ENCODE measurements at places on chromosomes 4 and X.

GRCh38 chr4:2451821-2452785 is 16.8 kb upstream of the RNF4 start:
- DNase-seq = no peak

GRCh38 chr4:149549911-149550310 is 265.7 kb downstream of the IQCM start:
- DNase-seq = no peak

GRCh38 chr4:17811078-17811603 is 362 bp downstream of the NCAPG start:
- DNase-seq = no peak

DNA sequence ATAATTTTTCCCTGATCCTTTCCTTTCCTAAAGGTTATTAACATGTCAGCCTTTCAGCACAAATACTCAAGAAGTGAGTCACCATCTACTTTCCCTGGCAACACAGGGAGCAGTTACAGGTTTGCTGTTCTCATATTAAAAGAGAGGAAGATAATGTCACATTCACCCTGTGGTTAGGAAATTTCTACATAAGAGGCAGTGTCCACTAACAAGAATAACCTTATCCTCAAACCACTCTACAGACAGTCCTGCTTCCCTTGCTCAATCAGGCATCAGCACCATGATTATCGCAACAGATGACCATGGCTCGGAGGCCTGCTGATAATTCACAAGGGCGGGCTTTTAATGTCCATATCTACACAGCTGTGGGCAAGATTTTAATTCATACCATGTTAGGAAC is 30.9 kb downstream of the RNF150 start:
- no peak for DNase-seq

DNA sequence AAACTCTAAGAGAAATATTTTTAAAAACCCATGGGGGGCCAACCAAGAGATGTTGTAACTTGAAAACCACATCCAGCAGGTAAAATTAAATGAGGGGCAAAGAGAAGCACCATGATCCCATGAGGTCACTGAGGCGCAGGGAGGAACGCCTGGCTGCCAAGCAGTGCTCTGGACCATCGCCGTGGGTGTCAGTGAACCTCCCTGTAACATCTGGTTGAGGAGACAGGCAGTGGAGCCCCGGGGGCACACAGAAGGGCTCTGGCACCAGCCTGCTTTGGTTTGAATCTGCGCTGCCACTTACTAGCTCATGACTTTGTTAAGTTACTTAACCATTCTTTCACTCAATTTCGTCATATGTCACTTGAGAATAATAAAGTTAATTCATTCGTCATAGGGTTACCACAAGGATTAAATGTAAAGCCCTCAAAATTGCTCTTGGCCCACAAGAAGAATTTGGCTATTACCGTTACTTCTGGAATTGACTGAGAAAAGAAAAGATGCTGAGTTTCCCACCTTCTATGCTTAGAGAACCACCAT is 41.6 kb upstream of the SLC25A4 start:
- no peak for DNase-seq

DNA sequence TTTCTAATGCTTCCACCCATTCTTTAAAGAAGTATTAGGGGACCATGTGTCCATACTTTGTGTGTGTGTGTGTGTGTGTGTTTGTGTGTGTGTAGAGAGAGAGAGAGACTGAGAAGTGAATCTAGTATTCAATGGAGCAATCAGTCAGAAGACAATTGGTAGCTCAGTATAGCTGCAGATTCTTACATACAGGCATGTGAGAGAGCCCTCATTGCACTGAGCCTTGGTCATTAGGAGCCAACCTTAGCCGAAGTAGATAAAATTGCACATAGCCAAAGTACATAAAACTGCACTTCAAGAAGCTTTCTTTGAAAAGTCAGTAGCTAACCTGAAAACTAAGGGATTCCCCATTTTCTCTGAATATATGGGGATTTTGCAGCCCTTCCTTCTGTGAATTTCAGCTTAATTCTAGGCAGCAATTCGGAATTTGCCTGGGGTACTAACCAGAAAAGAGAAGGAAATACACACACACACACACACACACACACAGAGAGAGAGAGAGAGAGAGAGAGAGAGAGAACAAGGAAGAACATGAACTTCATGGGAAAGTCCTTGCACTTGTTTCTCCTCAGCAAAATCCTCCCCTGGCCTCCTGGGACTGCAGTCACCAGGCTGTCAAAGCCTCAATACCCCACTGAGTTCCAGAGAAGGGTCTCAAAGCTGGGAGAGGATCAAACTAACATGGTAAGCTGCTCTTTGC is 1.7 kb upstream of the PRDM8 start:
- DNase-seq = no peak

- no peak for DNase-seq
Measured at GRCh38 chr4:146976145-146976544, 30.5 kb upstream of the TTC29 start.

- no peak for DNase-seq
Measured at GRCh38 chr4:39924014-39924413, 53.7 kb downstream of the PDS5A start.

DNA sequence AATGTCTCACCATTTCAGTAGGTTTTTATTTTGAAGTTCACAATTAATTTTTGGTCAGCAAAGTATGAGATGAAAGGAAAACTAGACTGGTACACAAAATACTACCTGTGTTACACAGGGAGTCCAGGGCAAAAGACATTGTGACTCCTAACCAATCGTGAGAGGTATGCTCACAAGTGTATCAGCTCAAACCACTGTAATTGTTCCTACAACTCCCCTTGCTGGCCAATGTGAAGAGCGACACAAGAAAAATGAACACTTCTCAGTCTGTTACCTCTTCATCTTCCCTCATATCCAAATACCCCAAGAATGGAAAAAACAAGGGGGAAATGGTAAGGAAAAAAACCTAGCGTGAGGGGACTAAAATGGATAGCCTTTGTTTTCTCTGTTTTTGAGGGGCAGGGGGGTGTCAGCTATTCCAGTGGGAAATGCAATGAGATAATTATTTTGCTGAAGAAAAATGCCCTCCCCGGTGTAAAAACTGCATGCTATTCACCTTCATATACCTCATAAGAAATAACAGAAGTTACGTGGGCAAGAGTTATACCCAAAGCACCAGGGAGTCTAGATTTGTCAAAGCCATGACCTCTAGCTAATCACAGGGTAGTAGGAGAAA is 30.6 kb upstream of the NSUN7 start:
- no peak for DNase-seq

DNA sequence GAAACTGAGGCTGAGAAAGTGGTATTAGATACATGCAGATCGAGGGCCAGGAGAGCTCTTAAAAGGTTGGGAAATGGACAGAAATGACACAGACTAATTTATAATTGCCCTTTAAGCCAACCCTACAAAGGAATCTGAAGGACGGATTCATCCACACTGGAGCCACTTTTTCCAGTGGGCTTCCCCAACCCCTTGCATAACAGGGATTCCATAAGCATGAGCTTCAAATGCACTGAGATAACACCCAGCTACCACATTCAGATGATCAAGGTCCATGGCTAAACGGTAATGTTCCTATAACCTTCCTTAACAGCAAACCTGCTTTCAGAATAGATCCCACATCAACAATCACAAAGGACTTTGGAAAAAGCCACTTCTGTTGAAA is 34.2 kb downstream of the PLAC1 start:
- DNase-seq = no peak

DNA sequence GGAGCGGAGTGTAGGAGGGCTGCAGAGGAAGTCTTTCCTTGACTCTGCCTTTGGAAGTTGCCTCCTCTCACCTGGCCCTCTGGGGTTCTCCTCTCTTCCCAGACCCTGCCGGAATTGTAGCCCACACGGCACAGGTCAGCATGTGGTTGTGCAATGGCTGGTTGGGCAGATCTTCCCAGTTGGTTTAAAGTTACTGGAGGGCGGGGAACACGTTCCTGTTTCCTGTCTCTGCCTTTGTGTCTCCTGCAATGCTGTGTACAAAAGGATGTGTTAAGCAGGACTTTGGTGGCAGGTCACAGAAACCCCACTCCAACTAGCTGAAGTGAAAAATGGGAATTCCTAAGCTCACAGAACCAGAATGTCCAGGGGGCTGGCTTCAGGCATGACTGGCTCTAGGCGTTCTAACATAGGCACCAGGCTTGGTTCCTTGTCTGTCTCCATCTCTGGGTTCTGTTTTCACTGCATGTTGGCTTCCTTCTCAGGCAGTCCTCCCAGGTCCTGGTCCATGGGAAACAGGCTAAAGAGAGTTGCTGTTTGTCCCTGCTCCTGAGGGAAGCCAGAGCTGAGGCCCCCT is 19.9 kb downstream of the SORCS2 start:
- DNase-seq = no peak

GRCh38 chr4:10821826-10822225 is 137.3 kb upstream of the CLNK start:
- no peak for DNase-seq

GRCh38 chr4:69069085-69069484 is 27.2 kb upstream of the UGT2B7 start:
- DNase-seq = no peak

- DNase-seq = no peak
Measured at GRCh38 chr4:44978020-44978419, 251.7 kb upstream of the GNPDA2 start.

DNA sequence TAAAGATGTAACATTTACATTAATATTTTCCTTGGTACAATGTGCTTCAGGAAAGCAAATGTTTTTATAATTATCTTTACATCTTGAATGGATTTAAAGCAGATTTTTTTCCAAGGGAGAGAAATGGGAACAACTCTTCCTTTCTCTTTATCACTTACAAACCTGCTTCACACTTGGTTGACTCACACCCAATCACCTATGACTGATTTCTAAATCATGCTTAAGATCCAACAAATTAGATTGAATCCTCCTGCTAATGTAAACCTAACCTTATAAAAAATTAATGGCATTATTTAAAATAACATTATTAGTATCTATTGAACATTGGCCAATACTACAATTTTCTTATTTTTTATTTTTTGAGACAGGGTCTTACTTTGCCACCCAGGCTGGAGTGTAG is 127.1 kb downstream of the INPP4B start:
- DNase-seq = no peak

DNA sequence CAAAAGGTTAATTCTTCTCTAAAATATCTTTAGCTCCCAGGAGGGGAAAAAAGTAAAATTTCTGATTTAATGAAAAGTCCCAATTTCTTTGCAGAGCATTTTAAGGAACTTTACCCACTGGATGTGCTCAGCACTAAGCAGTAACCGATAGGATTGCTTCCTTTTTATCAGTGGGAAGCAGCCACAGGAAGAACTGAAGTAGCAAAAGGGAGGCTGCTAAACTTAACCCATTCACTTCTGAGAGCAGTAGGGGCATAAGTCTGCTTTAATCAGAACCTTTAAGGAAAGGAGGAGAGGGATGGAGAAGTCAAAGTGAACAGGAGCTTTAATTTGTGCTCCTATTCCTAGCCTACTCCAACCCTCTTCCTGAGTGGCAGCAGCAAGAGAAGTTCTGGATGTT is at the start of gene F8:
Gene F8 (minus strand): TSS at position 139 of the 400 bp plus-strand sequence. CDS start 171 bp downstream, outside the sequence.
- no peak for DNase-seq

DNA sequence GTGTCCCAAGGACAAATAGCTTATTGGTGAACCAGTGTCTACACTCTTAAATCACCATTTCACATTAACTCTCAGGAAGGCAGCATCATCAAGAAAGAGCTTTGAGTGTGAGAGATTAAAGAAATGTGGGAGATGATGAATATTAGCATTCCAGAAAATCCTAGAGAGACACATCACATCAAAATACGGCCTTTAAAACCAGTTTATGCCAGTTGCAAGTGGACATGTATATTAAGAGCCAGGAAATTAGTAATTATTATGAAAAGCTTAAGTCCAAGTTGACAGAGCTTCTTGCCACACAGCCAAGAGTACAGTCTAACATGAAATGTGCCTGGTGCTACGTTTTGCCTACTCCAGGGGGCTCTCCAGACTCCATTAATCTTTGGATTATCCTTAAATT is 503.0 kb upstream of the BOD1L1 start:
- no peak for DNase-seq

DNA sequence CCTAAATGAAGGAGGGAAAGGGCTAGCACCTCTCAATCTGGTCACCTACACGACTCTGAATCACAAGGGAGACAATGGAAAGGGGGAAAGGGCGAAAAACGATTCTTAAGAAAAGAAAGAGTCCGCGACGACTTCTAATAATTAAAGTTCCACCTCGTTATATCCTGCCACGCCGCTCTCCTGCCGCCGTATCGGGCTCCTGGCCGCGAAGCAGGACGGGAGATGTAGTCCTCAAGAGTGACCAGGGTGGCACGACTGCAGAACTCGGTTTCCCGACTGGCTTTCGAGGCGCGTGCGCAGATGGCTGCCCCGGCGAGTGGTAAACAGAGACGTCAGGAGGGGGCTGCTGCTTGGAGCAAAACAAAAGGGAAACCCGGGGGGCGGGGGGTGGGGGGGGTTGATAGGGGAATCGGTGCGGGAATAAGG is at the start of gene FOXO4:
Gene FOXO4 (plus strand): TSS at position 297 of the 426 bp plus-strand sequence. CDS start 678 bp downstream, outside the sequence.
- peak; percentile 16 for DNase-seq

DNA sequence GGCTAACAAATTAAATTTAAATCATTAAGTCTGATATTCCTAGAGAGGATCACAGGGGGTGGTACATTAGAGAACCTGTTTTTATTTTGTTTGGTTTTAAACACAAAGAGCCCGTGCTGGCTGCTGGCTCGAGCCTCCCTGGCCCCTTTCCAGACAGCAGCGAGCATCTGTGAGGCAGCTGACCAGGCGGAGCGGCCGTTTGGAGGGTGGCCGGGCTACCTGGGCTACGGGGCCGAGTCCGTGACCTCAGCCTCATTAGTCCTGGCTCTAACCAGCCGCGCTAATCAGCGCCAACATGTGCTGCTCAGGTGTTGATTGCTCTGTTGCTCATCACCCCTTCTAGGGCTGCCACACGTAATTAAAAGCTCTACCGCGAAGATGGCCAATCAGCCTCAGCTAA is 35.3 kb downstream of the DCTD start:
- no peak for DNase-seq

GRCh38 chr4:79934660-79935059 is 138.4 kb downstream of the ANTXR2 start:
- no peak for DNase-seq

DNA sequence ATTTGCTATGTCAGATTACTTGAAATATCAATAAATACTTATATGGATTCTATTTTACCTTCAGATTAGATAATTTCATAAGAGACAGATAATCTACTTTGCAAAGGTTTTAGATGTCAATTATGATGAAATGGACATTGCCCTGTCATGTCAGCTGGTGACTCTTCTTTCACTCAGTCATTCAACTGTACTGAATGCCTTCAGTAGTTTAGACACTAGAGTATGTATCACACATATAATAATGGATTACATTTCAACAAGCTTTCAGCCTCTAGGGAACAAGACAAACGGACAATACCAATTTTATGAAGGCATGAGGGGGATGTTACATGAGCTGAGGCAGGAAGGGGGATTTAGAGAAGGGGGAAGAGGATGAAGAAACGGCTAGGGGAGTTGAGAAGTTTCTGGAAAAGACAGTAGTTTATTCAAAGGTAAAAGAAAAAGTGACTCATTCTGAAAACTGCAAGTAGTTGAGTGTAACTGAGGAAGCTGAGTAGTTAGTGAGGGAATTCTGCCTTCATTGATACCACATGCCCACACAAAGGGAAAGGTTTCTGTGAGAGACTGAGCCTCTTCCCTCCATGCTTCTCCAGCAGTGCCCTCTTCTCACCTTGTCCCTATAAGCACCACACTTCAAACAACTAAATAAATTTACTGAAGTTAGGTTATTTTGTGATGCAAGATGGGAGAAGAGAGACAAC is 25.7 kb downstream of the SLC9B2 start:
- DNase-seq = no peak
